Activated B cell treated with CpG ODN at 0.5 μM for 24 hours (primary cell): ENCODE measurements at places on chromosomes 6 and 20.
A peak's percentile ranks its signal among the peaks of the same experiment; 100 is the strongest.

DNA sequence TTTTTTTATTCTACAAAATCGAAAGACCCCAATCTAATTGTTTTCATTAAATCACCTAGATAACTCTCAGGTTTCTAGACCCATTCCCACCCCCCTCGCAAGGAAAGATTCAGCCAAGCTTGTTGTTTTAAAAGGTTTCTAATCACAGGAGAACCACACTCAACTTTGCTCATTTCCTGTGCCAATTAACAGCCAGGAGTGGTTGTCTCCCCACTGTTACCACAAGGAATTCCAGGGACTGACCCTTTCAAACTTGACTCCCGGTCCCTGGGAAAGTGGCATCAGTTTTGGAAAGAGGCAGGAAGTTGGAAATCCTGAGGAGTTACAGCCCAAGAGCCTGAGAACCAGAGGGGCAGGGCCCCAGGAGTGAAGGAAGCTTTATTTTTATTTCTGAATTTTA is 561.3 kb upstream of the JAG1 start:
- no peak for DNase-seq

DNA sequence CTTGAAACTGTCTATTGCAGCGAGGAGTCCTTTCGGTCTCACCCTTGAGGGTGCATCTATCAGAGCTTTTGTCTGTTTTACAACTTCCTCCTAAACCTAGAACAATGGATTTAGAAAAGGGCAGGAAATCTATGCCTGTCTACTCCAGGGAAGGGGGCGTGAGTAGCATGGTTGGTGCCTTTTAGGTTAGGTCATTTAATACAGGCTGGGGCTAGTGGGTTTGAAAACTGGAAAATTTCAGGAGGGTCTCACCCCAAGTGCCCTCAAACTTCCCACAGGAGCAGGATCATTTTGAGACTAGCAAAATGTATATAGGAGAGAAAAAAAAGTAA is 33.5 kb upstream of the BMP6 start:
- no peak for DNase-seq

DNA sequence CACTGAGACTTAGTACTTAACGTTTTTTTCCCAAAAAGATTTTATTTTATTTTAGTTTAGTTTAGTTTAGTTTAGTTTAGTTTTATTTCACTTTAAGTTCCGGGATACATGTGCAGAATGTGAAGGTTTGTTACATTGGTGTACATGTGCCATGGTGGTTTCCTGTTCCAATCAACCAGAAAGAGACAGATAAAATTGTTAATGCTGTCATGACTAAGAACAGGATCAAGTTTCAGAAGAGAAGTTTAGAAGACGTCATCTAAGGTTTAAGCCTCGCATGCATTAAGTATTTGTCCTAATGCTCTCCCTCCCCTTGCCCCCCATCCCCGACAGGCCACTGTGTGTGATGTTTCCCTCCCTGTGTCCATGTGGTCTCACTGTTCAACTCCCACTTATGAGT is 540.0 kb downstream of the KHDRBS2 start:
- DNase-seq: no peak

- no peak for DNase-seq
Measured at GRCh38 chr6:43037197-43037596, 15.8 kb downstream of the RRP36 start.

- DNase-seq: no peak
Measured at GRCh38 chr6:74058606-74059005, 362.6 kb downstream of the CD109 start.

DNA sequence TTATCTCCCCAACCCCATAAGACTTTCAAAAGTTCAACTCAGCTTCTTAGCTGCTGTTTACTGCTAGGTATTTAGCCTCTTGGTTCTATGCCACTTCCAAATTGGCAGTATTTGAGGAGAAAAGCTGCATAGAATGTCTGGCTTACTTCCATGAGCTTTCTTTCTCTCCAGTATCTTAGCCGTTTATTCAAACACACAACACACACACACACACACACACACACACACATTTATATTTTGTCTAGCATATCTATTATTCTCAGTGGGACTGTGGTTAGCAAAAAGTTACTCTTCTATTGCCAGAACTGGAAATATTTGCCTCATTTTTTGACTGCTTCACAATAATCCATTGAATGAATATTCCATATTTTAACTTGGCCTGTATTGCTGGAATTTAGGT is 634.2 kb upstream of the IMPG1 start:
- DNase-seq: no peak

DNA sequence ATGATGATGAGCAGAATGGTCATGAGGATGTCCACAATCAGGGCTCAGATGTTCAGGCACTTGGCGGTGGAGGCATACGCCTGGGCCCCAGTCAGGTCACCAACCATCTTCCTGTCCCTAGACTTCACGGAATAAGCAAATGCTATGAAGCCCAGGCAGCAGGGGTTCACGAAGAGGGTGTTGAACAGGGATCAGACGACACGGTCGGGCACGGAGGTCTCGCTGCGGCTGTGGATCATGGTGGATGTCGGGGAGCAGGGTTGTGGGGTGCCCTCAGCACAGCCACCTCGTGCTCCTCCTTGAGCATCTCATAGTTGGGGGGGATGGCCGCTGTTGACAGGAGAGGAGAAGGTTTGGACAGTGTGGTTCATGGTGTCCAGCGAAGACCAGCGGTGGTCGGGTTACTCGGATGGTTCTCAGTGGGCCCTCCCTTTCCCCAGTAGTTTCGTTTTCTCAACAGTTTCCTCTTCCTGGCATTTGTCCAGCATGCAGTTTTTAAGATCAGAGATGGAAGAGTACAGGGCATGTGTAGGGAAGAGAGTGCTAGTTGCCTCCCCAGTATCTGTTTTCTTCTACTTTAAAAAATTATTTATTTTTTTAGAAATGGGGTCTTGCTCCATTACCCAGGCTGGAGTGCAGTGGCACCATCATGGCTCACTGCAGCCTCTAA is 20.3 kb upstream of the SPDEF start:
- DNase-seq: no peak

DNA sequence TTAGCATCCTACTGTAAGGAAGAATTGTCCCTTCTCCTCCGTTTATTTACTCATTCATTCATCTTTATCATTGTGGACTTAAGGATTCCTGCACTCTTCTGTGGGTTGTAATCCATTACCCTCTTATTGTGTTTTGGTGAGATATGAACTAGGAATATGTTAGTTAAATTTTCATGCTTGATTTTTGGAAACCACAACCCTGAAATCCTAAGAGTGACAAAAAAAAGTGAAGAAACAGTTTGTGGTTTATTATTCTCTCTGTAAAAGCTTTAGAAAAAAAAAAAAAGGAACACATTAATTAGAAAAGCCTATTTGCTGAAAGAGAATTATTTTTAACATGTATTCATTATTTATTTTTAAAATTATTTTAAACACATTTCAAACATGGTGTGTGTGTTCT is 36.7 kb upstream of the INSM1 start:
- no peak for DNase-seq

GRCh38 chr6:75501756-75502155 is 8.2 kb upstream of the FILIP1 start:
- DNase-seq: no peak

DNA sequence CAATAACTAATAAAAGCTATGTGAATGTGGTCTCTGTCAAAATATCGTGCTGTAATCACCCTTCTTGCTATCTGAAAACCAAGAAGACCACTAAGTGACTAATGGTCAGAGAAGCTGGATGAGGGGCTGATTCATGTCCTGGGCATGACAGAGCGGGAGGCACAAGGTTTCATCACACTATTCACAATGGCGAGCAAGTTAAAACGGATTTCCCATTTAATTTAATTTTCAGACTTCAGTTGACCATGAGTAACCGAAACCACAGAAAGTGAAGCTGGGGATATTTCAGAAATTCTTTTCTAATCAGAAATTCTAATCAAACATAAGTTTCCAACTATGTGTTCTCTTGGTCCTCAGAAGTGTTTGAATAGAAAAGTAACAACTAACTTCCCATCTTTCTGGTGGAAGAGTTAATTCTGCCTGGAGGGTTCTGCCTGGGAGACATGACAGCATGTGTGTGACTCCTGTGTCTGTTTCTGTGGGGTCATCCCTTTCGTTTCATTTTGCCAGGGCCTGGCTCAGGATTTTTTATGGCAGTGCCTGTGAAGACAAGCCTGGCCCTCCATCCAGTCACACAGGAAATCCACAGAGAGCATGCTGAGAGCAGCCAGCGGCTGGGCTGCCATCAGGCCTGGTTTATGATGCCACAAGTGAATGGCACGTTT is 98.9 kb downstream of the FAM120B start:
- no peak for DNase-seq

DNA sequence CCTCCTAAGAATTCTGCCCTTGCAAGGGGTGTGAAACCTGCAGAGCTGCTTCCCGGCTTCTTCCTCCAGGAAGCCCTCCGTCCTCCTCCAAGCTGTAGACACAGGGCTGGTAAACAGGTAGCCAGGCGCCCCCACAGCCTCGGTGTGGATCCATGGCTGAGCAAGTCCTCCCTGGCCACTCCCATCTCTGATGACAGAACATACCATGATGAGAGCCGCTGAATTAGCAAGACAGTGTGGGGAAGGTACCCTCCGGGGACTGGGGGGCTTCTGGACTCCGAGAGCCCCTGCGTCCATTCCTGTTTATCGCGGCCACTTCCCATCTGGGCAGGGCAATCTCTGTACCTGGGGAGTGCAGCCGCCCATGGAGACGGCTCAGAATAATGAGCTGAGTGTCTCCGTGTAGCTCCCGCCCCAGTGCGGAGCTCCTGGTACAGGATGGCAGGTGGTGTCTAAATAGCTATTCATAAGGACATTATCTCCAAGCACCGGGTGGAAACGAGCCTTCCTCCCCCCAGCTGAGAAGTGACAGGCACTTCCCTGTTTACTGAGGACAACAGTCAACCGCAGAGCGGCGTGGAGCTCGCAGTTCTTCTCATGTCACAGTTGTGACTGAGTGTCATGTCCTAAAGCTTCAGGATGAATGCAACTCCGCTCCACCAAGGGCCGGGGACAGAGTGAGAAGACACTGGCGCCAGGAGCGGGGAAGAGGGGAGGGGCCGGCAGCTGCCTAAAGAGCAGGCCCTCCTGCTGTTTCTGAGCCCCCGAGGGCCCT is 22.7 kb upstream of the NTSR1 start:
- no peak for DNase-seq

GRCh38 chr6:56417823-56418222 is 170.4 kb upstream of the COL21A1 start:
- DNase-seq: no peak

GRCh38 chr6:31879901-31880300 is 1.1 kb upstream of the SLC44A4 start:
- no peak for DNase-seq

- DNase-seq: no peak
Measured at GRCh38 chr6:125188594-125189203, 35.1 kb downstream of the TPD52L1 start.

GRCh38 chr6:160792708-160793107 is 90.7 kb downstream of the PLG start:
- no peak for DNase-seq

GRCh38 chr6:41040101-41040939 is 1.3 kb upstream of the UNC5CL start:
- no peak for DNase-seq

- no peak for DNase-seq
Measured at GRCh38 chr20:2429051-2429450, 41.5 kb downstream of the SNRPB start.

GRCh38 chr6:40610229-40610628 is 23.1 kb upstream of the LRFN2 start:
- no peak for DNase-seq

GRCh38 chr20:11056414-11056813 is 382.6 kb upstream of the JAG1 start:
- no peak for DNase-seq

- no peak for DNase-seq
Measured at GRCh38 chr6:3697609-3698008, 53.9 kb downstream of the PXDC1 start.

GRCh38 chr6:121776054-121776453 is 340.6 kb downstream of the GJA1 start:
- DNase-seq: no peak

DNA sequence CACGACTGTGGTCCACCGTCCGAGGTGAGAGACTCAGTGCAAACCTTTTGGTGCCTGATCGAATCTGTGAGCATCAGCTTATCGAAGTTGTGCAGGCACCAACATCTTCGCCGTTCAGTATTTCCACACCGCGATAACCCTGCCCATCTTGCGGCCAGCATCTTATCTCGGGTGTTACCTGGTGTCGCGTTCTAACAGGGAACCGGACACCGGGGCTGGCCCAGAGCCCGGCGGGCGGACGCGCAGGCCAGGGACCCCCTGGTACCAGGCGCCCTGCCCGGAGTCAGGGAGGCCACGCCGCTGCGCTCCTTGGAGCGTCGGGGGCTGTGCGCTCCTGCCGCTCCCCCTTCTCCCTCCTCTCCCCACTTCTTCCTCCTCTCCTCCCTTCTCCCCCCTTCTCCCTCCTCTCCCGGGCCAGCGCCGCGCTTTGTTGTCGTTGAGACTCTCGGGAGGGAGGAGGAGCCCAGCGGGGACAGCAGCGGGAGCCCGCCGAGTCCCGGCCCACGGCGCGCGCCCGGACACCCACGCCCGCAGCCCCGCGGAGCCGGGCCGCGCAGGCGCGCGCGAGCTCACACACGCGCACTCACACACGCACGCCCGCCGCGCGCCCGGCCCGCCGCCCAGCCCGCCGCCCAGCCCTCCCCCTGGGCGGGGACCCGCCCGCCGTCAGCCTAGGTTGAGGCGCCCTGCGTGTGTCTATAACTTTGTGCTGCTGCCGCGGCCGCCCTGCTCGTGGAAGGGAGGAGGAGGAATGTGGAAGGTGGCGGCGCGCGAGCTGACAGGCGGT is 1.4 kb upstream of the FOXO3 start:
- DNase-seq: peak; percentile 78

DNA sequence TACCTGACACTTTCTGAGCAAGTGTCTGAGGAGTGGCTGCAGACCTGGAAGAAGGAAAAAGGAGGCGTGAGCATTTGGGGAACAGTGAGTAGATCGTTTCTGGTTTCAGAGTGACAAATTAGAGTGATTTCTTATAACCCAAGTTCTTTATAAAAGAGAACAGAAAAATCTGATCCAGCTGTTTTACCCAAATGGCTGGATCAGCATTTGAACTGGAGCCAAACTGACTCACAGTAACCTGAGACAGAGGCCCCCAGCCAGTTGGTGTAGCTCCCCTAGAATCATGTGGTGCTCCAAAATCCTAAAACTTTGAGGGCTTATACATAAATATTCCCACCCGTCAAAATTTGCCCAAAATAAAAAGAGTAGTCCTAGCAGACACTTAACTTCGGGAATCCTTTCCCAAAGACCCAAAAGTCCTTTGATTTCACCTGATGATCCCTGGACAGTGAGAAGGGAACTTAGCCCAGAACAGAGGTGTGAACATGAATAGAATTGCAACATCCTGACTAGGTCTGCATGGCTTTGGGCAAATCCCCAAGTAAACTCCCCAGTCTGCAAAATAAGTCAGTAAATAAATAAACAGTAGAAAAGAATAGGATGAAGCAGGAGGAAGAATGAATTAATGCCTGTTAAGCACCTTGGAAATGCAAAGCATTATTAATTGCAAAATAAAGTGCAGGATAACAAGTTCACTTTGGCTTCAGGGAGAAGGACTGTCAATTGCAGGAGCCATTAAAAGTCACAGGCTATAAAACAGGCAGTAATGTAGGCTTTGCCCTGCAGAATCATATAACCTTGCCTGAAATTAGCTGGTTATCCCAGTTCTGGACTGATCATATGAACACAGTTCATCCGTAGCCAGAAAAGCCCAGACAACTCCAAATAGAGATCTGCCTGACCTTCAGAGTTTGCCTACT is 262.0 kb upstream of the JARID2 start:
- DNase-seq: no peak

- DNase-seq: no peak
Measured at GRCh38 chr20:48739395-48740291, 88.2 kb downstream of the PREX1 start.

GRCh38 chr6:42368181-42368580 is 83.5 kb downstream of the TRERF1 start:
- DNase-seq: no peak
